Activated T-helper 1 cell treated with anti-CD3 and anti-CD28 coated beads, Interleukin-2, amount 50 U/mL, for 16 hours (primary cell): ENCODE measurements at places on chromosomes 2 and 18.

DNA sequence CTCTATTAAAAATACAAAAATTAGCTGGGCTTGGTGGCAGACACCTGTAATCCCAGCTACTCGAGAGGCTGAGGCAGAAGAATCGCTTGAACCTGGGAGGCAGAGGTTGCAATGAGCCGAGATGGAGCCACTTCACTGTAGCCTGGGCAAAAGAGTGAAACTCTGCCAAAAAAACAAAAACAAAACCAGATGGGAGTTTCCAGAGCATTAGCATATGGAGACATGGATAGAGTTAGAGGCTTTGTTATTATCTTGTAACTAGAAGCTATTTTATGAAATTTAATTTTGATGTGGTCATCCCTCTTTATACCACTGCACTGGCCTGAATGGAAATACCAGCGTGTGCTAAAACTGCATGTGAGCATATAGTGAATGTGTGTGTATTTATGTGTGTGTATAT is 58.9 kb downstream of the TRAPPC8 start:
- no peak for DNase-seq

GRCh38 chr2:86298411-86299390 is 38.7 kb downstream of the REEP1 start:
- DNase-seq = no peak

GRCh38 chr2:201522965-201523364 is 71.4 kb downstream of the STRADB start:
- DNase-seq = no peak

DNA sequence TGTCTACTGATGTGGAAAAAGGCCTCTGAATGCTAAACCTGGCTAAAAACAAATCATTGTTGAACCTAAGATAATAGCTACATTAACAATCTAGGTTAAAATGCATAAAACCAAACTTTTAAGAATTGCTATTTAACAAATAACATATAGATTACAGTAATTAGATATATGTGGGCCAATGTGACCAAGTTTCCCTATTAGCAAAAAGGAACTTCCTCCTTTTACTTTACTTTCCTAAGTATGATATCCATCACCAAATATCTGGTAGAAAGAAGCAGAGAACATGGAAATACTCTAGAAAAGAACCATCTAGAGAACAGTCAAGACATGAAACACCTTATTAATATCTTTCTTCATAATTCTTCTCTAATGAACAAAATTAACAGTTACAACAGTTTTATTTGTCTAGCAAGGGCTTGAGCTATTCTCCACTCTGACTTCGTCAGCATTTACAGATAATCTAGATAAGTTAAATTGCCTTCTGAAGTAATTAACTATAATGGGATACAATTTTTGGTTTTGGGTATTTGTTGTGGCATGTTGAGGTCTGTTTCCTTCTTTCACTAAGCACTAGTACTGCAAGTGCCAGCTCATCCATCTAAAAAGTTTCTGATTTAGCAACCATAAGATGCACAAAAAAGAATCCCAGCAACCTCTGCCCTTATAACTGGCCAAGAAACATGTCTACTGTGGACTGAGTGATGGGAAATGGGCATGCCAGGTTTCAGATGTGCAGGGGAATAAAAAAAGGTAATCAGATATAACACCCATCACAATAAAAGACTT is 53.3 kb downstream of the MEMO1 start:
- no peak for DNase-seq

DNA sequence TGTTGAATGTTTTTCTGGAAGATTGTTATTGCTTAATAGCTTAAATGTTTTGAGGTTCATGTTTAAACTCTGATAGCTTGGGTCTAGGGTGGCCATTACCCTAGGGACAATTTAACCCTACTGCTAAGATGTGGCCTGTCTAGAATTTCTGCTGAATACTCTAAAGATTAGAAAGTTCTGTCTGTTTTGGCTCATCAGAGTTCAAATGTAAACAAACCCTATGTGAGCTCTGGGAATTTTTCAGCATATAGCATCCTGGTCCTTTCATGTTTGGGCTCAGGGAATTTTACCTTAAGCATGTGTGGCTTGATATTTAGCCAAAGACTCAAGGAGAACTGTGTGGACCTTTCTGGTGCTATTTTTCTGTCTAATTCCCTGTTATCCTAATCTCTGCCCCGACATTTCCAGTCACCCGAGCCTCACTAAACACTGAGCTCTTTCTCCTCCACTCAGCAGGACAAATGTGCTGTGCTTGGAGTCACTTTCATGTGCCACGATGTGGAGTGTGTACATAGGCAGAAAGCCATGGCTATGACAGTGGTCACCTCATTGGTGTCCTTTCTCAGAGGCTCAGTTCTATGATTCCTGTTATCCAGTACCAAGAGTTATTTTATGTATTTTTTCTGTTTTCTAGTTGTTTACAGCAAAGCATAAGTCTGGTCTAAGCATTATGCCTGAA is 492.5 kb upstream of the SPHKAP start:
- DNase-seq = no peak

DNA sequence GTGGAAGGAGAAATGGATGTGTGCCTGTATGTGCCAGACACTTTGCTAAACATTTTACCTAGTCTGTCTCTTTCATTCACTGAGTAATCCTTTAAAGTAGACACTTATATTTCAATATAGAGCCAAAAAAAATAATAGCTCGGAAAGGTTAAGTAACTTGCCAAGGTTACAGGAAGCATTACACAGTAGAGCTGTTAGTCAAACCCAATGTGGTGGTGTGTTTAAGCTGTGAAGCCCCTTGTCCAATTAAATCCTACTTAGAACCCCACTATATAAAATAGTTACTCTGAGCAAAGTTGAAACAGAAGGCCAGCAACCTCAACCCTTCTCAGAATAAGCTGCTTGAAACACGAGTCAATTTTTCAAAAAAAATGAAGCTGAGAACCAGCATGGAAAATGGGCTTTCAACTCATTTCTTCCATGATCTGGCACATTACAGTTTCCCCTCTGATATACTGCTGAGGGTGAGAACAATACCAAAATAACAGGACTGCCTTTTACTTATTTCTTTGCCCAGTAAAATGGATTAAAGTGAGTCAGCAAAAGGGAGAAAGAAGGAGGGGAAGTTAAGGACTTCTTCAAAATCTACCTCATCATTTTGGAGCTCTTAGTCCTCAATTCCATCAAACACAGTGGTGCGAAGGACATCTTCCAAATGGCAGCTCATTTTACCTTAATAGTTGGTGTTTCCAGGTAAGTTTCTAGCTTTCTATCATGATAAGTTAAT is 7.9 kb downstream of the RDH14 start:
- no peak for DNase-seq
